ENCODE measurements at places on chromosomes 12 and 14.

GRCh38 chr12:27703720-27704452 is 6.7 kb upstream of the MRPS35 start:
- peak; percentile 76 for DNase-seq

- DNase-seq, result no peak
These were observed 162.7 kb downstream of the BMP4 start for GRCh38 chr14:53793790-53794505.

- no peak for DNase-seq
These were observed 40.0 kb upstream of the ATF1 start for GRCh38 chr12:50723865-50724264.

DNA sequence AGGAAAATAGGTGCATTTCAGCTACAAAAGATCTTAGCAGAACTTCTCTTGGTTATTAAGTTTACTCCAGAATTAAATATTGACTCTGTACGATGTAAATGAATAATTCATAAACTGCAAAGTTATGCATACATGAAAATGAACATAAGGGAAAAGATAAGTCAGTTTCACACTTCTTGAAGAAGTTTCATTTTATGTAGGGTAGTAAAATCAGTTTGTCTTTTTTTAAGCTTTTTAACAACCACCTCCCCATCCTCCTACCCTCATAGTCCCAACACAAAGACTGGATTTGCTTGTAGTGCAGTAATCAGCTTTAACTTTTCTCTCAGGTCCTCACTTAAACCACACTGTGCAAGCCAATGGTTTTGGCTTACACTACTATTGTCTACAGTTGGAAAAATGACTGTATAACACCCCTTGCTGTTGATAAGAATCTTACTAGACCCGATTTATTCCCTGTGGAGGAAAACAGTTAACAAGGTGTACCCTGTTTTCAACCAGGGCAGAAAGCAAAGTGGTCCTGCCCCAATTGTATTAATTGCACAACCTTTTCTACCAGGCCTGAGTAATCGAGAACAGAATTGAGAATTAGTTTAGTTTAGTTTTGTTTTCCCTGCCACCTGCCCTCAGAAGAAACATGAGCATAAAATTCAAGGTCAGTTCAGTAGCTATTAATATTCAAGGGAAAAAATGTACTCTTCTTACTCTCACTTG is 44.1 kb downstream of the NIN start:
- DNase-seq, result no peak

GRCh38 chr12:119758234-119758633 is 90.3 kb downstream of the PRKAB1 start:
- DNase-seq, result no peak
